Retina (tissue), 1 donor: ENCODE measurements at places on chromosomes 3 and 15.
A peak's percentile ranks its signal among the peaks of the same experiment; 100 is the strongest.

DNA sequence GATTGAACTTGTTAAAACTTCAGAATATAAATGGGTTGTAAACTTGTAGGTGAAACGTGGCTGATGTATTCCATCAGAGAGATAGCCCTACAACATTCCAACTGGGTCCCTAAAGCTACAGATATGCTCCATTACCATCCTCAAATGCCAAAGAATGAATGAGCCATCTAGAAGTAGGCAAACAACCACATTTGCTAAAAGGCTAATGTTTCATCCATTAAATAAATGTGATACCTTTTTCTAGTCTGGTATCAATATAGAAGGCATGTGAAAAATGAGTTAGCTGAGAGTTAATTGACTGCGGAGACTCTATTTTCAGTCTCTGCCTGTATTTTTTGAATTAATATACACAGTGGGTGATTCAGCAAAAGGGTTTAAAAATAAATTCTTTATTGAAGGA, 203.8 kb downstream of the RBMS3 start:
- DNase-seq = no peak

GRCh38 chr3:162206648-162207047, 710.0 kb downstream of the OTOL1 start:
- no peak for DNase-seq

DNA sequence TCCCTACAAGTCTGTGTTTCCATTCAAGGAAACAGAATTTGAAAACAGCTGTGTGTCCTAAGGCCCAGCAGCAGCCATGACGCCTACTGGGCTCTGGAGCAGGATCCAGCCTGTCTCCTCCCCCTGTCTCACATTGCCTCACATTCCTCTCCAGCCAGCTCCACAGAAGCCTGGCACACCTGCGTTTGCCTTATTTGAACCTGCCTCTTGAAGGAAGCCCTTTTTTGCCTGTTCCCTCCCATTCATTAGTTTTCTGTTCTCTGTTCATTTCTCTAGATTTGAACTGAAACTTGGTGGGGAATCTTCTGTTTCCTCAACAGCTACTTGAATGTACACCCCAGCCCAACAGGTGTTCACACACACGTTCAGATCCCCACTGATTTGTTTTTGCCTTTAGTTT, 890.5 kb downstream of the TUSC7 start:
- no peak for DNase-seq

- no peak for DNase-seq
These were observed 32.4 kb downstream of the SEC61A1 start for GRCh38 chr3:128084675-128085021.

DNA sequence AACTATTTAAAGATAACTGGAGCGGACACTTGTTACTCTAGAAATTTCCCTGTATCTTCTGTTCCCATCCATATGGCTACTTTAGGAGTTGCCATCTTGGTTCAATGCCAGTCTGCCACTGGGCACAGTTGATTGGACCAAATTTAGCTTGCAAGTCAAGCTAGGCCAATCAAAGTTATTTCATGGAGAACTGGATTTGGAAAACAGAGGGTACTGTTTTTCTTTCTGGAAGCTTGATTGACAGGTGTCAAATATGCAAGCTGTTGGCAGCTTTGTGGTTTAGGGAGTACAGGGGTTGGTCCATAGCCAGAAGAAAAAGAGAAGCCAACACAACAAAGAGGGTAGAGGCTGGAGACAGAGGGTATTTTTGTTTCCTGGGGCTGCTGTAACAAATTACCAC, 33.4 kb upstream of the KLHL25 start:
- DNase-seq = no peak

- DNase-seq = no peak
These were observed 64.9 kb downstream of the CMTM8 start for GRCh38 chr3:32303399-32303747.

DNA sequence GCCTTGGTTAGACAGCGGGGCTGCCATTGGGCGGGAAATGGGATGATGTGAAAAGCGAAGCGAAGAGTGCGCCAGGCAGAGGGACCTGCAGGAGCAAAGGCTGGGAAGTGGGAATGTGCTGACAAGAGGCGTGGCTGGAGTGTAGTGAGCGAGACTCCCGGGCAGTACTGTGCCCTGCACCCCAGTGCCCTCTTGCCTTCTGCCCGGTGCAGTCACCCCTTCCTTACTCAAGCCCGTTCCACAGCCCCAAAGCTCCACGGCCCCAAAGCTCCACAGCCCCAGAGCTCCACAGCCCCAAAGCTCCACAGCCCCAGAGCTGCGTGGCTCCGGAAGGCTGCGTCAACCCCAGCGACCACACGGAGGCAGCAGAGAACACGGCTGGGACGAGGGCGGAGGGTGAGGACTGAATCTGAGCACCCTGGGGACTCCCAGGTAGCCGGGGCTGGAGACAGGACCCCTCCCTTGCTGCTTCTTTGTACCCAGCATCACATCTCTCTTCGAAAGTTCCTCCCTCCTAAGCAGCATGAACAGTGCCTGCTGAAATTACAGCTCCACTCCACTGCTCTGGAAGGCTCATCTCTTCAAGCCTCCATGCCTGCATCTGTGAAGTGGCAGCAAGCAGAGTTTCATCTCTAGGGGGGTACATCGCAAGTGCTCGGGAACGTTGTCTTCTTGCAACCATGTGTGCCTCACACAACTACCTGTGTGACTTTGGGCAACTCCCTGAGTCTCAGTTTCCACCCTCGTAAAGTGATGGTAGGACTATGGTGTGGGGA, 108.9 kb downstream of the FBLN2 start:
- peak; percentile 85 for DNase-seq

DNA sequence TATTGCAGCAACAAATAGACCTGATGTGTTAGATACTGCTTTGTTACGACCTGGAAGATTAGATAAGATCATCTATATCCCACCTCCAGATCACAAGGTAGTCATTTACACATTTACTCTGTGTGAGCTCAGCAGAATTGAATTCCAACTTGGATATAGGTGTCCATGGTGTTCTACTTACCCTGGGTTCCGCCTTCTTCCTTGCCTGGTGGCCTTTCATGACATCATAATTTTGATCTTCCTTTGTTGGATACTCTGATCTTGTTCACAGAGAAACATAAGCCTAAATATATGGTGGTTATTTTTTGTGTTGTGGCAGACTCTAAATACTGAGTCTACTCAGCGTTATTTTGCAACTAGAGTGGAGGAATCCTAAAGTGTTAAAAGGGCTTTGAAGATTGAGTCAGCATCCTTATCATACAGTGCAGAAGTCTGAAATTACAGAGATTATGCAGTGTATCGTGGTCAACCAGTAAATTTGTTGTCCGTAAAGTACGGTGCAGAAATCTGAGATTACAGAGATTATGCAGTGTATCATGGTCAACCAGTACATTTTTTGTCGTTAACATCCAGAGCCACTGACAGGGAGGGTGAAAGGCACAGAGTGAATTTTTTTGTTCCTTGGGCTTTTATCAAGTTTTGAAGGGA, 39.1 kb upstream of the GATM start:
- no peak for DNase-seq

GRCh38 chr15:50911001-50911400, 2.5 kb downstream of the AP4E1 start:
- DNase-seq = no peak

DNA sequence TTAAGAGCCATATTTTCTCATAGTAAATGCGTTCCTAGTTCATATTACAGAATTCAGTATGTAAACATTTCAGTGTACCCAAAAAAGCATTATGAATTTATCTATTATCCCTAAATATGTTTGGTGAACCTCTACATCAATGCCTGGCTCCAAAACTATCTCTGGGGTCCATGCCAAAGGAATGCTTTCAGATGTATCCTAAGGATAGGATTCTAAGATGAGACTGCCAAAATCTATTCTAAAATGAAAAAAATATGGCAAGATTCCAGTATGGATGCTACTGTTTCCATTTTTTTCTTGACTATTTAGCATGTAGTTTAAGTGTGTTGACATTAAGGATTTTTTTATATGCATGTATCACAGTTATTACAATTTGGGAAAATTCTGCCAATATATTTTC, 18.8 kb downstream of the EIF5A2 start:
- DNase-seq = no peak

- DNase-seq = no peak
These were observed 106.3 kb downstream of the STAG1 start for GRCh38 chr3:136645915-136646314.

DNA sequence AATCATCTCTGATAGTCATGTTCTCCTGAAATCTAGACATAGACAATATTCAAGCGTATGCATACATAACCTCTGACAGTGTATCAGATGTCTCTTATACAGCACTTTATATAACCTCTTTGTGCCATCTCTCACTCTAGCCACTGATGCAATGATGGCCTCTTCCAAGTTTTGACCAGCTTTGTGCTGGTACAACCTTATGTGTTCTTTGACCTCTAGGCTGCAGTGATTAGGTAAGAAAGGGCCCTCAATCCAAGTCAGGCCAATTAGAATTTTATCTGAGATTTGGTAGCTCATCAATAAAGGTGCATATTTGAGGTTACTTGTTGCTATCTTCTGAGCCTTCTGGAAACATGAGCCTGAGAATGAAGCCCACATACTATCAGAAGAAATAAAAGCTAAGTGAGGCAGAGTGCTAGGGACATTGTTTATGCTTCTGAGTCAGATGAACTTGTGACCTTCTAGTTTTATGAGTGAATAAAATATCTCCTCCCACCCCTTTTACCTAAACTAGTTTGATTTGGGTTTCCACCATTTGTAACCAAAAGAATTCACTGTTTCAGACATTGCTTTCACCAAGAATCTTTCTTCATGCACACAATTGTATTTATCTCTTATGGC, 283.2 kb upstream of the SUCLG2 start:
- DNase-seq = no peak

DNA sequence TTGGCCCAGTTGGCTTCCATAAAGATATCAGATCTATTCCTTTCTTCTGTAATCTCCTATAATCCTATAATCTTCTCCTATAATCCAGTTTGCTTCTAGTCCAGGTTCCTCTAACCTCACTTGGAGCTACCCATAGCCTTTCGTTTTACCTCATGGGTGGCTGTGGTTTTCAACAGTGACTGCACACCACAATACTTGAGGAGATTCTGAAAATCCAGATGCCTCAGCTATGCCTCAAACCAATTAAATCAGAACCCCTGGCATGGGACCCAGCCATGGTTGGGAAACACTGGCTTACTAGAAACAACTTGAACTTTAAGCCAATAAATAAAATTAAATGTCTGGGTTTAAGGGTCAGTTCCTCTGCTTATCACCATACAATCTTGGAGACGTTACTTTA, 86.1 kb upstream of the NTRK3 start:
- DNase-seq = no peak

DNA sequence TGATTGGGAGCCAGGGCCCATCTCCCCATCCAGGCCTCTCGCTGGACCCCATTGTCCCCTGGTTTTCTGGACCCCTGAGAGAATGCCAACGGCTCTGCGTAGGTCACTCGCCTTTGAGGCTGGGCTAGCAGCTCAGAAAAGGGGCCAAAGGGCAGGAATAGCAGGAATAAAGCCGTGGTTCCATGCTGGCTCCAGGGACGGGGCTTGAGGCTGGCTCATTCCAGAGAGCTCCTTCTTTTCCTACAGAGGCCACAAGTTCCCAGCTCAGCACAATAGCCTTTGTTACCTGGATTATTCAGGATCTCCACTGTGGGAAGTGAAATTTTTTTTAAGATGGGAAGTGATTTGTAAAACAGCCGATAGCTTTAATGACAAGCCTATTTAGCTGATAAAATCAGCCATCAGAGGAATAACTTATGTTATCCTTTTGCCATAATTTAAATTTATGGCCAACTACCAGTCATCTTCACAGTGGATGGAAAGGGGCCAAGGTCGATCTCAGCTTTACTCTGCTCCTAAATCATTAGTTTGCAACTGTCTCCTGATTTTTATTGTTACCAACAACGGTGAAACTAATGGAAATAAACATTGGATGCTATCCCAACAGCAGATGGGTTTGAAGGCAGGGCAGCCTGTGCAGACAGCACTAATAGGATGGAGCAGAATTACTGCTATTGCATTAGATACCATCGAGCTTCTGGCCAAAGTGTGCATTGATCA, 124.3 kb downstream of the TMEM266 start:
- no peak for DNase-seq

GRCh38 chr3:116607205-116607604, 102.4 kb upstream of the TUSC7 start:
- DNase-seq = no peak

GRCh38 chr3:9308298-9308990, 54.4 kb upstream of the THUMPD3 start:
- DNase-seq = no peak

DNA sequence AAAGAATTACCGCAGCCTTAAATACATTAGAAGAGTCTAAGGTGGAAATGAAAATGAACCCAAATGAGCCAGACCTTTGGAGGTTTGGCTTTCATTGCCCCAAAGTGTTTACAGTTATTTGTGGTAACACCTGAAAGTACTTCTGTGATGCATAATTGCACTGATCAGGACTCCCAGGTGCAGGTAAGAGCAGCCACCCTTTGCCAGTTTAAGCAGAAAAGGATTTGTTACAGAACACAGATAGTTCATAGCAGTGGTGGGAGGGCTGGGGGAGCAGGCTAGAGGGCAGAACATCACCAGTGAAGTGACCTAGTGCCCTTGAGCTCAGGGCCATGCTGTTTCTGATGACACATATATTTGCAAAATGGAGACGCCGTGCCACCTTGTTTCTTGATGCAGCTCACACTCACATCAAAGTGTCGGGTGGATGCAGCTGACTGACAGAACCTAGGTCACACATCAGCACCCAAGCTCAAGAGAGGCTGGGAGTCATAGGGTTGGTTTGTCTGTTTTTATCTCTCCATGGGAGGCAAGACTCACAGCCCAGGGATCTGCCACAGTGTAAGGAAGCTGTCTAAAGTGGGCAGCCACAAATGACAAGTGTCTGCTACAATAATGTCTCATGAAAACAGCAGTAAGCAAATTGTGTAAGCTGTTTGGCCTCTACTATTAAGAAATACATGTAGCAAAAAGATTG, 49.1 kb downstream of the NEK11 start:
- DNase-seq = no peak

- DNase-seq = no peak
These were observed 6.4 kb upstream of the GLCE start for GRCh38 chr15:69154078-69154477.

DNA sequence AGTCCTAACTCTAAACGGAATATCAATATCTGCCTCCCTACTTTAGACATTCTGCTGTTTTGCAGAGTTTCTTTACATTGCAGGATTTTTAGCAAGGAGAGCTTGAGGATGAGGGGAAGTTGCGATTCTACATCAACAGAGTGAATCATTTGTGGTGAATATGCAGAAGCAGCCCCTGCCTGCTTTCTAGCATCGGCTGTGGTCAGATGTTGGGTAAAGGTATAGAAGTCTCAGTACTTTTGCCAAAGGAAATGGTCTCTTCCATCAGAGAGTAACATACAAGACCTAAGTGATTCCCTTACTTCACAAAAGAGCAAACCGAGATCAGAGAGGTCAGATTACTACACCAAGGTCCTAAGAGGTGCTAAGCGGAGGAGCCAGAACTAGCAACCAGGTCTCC, 15.2 kb downstream of the ST3GAL6 start:
- no peak for DNase-seq

DNA sequence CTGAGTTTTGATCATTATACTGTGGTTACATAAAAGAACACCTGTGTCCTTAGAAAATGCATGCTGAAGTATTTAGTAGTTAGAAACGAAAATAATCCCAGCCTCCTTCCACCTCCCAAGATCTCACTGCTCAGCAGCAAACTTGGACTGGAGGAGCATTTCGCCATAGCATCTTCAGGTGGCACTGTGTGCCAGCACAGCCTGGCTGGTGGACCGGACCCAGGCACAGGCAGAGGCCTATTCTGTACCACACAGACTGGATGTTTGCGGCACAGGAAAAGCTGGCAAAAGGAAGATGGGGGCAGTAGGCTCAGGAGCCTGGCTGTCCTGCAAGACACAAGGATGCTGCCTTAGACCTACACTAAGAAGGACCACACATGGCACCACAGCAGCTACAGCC, 10.2 kb downstream of the STIMATE start:
- DNase-seq = no peak
